ENCODE measurements at places on chromosomes 2 and 18.

DNA sequence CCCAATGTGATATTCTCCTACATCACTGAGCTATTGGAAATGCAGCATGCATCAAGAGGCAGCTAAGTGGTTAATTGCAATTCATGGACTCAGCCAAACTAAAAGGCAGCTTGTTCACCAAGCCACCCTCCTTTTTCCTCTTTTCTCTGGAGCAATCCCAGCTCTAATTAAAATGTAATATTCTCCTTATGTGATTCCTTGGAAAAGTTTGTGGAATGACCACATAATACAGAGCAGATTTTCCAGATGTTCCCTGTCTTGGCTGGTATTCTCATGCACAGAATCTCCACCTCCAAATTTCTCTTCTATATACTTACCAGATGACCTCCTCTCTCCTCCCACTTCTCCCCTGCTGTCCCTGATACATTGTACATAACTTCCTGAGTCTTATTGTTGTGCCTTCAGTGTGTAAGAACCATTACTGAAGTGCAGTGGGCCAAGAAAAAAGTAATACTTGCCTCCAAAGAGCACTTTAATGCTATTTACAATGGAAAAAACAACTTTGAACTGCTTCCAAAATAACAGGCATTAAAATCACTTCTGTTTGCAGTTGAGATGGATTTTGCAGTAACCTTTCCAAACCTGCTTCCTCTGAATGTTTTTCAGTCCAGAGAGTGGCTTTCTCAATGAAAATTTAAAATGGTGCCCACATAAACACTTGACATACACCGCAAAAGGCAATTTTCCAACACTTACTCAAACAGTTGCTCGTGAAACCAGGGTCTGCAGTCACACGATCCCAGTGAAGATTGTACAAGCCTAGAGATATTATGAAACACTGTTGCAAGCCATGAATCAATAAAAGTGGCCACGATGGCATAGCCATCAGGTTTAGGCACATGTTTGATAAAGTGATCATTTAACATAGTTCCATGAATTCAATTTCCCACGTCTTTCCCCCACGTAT is 258.0 kb downstream of the MTX2 start:
- DNase-seq, result no peak

- DNase-seq, result no peak
These were observed 74.2 kb downstream of the OTX1 start for GRCh38 chr2:63124850-63125249.

DNA sequence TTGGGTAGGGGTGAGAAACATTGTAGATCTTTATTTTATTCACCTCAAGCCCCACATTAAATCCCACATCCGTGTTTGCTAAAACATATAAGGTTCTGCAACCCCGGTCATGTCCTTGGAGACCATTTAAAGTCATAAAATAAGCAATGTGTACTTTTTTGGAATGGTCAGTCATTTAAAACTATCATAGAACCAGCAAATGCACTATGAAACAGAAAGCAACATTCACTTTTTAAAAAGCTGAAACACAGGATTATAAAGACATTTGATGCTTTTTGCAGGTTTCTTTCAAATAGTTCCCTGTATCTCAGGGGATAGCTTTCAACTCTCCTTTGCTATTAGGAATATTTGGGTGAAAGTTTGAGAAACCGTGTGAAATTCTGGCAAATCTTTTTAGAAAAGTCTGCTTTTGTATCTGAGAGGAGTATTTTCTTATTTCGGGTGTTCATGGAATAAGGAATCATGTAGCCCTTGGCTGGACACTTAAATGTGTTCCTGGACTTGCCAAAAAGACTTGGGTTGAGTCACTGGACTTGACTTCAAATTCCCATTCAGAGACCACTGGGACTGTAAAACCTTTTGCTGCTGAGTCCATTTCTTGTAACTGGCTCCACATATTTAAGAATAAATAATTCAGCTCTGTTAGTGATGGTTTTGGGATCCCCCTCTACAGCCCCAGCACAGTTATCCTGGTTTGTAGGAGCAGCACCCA is 5.9 kb upstream of the CETN1 start:
- no peak for DNase-seq

GRCh38 chr2:157777427-157777826 is 98.7 kb downstream of the ACVR1 start:
- DNase-seq, result no peak

DNA sequence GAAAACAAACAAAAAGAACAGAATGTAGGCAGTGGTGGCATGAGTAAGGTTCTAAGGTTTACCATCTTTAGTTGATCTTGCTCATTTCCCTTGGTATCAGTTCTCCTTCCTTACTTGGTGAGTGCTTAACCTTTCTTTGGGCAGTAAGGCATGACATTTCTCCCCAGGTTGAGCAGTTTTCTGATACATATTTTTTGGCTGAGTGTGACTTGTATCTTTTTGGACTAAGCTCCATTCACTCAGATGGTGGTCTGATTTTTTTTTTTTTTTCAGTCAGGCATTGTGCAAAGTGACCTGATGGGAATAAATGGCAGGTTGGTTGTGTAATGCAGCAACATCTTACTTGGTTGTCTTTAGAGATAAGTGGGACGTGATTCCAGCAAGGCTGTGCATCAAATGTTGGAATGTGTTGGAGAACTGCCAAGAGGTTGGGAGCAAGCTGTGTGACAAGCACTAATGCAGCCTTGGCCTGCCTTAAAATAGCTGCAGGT is 15.1 kb downstream of the SPTBN1 start:
- DNase-seq, result no peak

DNA sequence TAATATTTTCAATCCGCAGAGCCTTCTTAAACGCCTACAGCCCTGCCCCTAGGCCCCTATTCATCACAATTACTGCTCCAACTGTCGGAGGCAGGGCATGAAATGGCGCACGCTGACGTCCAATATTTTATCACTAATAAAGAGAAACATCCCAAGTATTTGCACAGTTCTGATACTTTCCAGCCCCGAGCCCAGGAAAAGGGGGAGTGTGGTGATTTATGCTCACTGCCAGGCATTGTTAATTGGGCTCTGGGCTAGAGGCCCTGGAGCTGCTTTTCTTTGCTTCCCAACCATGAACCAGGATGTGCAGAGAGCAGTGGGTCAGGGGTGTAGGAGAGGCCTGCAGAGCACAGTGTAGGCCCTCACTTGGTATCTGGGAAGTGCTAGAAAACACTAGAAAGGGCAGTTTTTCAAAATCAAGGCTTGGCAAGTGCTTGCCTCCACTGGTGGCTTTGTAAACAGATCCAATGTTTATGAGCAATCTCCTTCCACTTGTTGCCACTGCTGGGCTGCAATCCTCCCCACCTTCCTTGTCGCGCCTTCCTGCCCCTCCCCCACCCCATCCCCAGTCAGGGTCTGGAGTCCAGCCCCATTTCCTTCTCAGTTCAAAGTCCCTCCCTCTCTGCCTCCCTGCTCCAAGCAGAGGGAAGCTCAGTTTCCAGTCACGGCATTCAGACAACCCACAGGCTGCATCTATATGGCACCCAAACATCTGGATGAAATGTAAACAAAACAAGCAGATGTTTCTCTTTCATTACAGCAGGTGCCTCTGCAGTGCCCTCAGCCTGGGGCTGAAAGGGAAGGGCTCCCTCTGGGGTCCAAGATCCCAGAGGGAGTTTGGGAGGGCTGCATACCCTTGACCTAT is 83.9 kb upstream of the PKDCC start:
- no peak for DNase-seq

- no peak for DNase-seq
These were observed 40.2 kb upstream of the SKA1 start for GRCh38 chr18:50334546-50335152.

DNA sequence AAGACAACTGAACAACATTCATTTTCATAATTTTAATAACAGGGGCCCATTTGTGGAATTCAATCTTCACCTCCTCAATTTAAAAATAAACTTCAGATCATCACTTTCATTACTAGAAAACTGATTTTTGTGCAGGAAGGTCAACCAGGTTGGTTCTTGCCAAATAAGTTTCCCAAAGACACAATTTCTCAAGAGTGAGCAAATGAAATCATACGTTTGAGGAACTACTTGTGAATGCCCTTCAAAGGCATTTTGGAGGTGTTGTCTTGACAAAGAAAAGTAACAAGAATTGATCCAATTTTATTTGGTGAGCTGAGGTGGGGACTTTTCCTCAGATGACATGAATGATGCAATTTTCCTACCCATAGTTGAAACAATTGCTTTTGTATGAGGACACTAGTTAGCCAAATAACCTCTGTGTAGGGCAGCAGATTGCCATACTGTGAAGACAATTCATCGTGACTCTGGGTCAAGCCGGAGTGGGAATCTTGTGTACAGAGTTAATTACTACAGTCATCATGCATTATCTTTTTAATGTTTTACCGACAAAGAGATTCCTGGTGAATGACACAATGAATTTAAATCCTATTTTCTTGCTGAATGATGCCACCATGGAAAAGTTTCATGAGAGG is 121.8 kb downstream of the TGFA start:
- DNase-seq, result no peak

- DNase-seq, result no peak
These were observed 694 bp downstream of the CFAP36 start for GRCh38 chr2:55519938-55520885.

GRCh38 chr2:218223046-218223445 is 6.1 kb downstream of the ARPC2 start:
- no peak for DNase-seq

Measured in stimulated activated effector memory CD8-positive, alpha-beta T cell treated with anti-CD3 and anti-CD28 coated beads, Interleukin-12 subunit alpha, Interleukin-12 subunit beta, amount 100 ng/mL, for 72 hours (primary cell).